Vagina (tissue), 2 donors: ENCODE measurements at places on chromosomes 7 and 10. TPM values are rescaled to one million over a fixed set of nuclear protein-coding genes. Genes with fewer than 3 reads are reported as not detected.

The GIMAP1 gene
- 5.2 TPM for total RNA-seq

The CXCL12 gene
- total RNA-seq, result 112 TPM

DNA sequence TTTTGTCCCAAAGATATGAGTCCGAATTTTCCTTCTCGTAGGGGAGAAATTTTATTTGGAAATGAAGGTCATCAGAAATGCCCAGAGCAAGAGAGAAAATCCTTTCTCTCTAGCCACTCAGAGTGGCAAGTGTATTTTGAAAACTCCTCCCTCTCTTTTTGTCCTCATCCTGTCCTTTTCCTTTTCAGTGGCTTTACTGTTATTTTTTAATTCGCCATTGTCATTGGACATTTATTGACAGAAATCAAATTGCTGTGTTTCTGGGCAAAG lies 39.6 kb downstream of the TET1 start:
- H3K27ac ChIP-seq, result peak overlapping the region; percentile 60
- no peaks in the 10 kb centered on the region for H3K27me3 ChIP-seq
- peaks cover 27% of the 10 kb centered on the region for H3K4me1 ChIP-seq
- no peaks in the 10 kb centered on the region for H3K36me3 ChIP-seq
- DNase-seq, result no peak

The CRHR2 gene
- not detected for total RNA-seq

The PLOD3 gene
- 41.5 TPM for total RNA-seq

- DNase-seq, result no peak
- H3K27me3 ChIP-seq, result no peaks in the 10 kb centered on the region
- no peaks in the 10 kb centered on the region for H3K36me3 ChIP-seq
Observed at GRCh38 chr10:127863231-127863825, 29.4 kb downstream of the CLRN3 start.

GRCh38 chr7:29780346-29780745 lies 26.0 kb upstream of the WIPF3 start:
- H3K36me3 ChIP-seq, result no peaks in the 10 kb centered on the region
- no peak for DNase-seq
- no peaks in the 10 kb centered on the region for H3K4me1 ChIP-seq
- H3K4me3 ChIP-seq, result no peak overlapping the region
- no peak overlapping the region for H3K27ac ChIP-seq
- H3K27me3 ChIP-seq, result no peaks in the 10 kb centered on the region

The AGMO gene
- 0.98 TPM for total RNA-seq

GRCh38 chr10:10871352-10871751 lies 146.3 kb upstream of the CELF2 start:
- H3K27me3 ChIP-seq, result no peaks in the 10 kb centered on the region
- peaks cover 19% of the 10 kb centered on the region for H3K4me1 ChIP-seq
- H3K4me3 ChIP-seq, result no peak overlapping the region
- DNase-seq, result no peak
- peak overlapping the region; percentile 20 for H3K27ac ChIP-seq

The STAMBPL1 gene
- 15.7 TPM for total RNA-seq

- peaks cover 47% of the 10 kb centered on the region for H3K4me1 ChIP-seq
- DNase-seq, result no peak
- peak overlapping the region; percentile 94 for H3K4me3 ChIP-seq
- H3K27me3 ChIP-seq, result no peaks in the 10 kb centered on the region
- peak overlapping the region; percentile 98 for H3K27ac ChIP-seq
Observed at GRCh38 chr10:61903928-61904344, 2.4 kb downstream of the ARID5B start.

DNA sequence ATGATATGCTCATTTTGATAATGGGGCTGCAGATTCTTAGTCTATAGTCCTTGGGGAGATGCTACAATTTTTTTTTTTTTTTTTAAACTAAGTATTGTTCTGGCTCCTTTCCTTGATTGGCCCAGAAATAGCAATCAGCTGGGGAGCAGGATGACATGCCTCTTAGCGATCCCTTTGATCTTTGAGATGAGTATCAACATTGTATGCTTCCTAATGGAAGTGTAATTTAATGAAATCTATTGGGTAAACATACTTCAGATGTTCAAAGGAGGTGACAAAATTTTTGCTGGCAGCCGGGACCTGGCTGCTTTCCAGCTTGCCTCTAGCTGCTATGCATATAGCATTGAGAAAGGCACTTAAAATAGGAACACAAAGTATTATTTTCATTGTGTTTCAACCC lies 43.5 kb downstream of the VTI1A start:
- no peak overlapping the region for H3K4me3 ChIP-seq
- no peak for DNase-seq
- H3K27me3 ChIP-seq, result no peaks in the 10 kb centered on the region
- peaks cover 10% of the 10 kb centered on the region for H3K4me1 ChIP-seq
- H3K36me3 ChIP-seq, result no peaks in the 10 kb centered on the region
- H3K27ac ChIP-seq, result no peak overlapping the region

DNA sequence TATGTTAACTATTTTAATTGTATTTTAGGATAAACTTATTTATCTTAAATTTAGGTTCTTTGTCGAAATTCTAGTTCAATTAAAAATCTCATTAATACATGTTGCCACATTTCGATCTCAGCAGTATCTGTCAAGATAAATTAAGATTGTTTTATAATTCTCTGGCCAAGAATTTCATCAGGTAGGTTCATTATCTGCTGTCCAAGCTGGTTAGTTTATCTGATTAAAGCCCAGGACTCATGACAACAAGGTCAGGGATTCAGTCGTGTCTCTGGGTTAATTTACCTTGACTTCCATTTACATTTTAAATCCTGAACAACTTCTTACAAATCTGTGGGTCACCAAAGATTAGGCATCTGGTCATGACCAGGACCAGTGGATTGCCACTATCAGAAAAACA lies 7.6 kb downstream of the STEAP4 start:
- no peak for DNase-seq
- H3K36me3 ChIP-seq, result no peaks in the 10 kb centered on the region
- no peaks in the 10 kb centered on the region for H3K27me3 ChIP-seq
- H3K4me3 ChIP-seq, result no peak overlapping the region
- H3K27ac ChIP-seq, result no peak overlapping the region

The MEOX2 gene
- total RNA-seq, result 1.7 TPM

- H3K4me3 ChIP-seq, result peak overlapping the region; percentile 66
- no peak for DNase-seq
- H3K27me3 ChIP-seq, result no peaks in the 10 kb centered on the region
- no peaks in the 10 kb centered on the region for H3K36me3 ChIP-seq
- H3K27ac ChIP-seq, result peak overlapping the region; percentile 97
- peaks cover 81% of the 10 kb centered on the region for H3K4me1 ChIP-seq
Observed at GRCh38 chr7:104983076-104983577, 30.9 kb upstream of the KMT2E start.

- H3K27me3 ChIP-seq, result no peaks in the 10 kb centered on the region
- H3K27ac ChIP-seq, result no peak overlapping the region
- no peak for DNase-seq
- no peak overlapping the region for H3K4me3 ChIP-seq
- H3K36me3 ChIP-seq, result no peaks in the 10 kb centered on the region
- no peaks in the 10 kb centered on the region for H3K4me1 ChIP-seq
Observed at GRCh38 chr7:37701769-37702168, 18.2 kb downstream of the GPR141 start.

DNA sequence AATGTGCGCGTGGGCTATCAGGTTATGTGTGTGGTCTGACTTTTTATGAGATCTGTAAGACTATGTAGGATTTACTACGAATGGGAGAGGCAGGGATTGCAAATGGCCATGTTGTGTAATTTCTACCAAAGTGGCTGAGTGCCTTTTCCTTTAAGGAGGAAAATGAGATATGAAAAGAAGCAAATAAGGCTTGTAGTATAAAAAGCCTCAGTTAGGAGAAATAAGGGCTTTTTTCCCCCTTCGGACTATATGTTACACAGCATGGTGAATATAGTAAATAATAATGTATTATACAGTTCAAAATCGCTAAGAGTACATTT lies 447 bp upstream of the GPAM start:
- H3K27me3 ChIP-seq, result no peaks in the 10 kb centered on the region
- no peak for DNase-seq
- no peaks in the 10 kb centered on the region for H3K36me3 ChIP-seq
- H3K27ac ChIP-seq, result peak overlapping the region; percentile 49
- H3K4me1 ChIP-seq, result peaks cover 14% of the 10 kb centered on the region

- peaks cover 63% of the 10 kb centered on the region for H3K4me1 ChIP-seq
- H3K27me3 ChIP-seq, result no peaks in the 10 kb centered on the region
- H3K4me3 ChIP-seq, result peak within 1 kb of the TSS; percentile 73
- peak within 1 kb of the TSS; percentile 98 for H3K27ac ChIP-seq
- DNase-seq, result no peak
- H3K36me3 ChIP-seq, result no peaks in the 10 kb centered on the region
Observed at GRCh38 chr10:63520500-63521415, at the start of gene REEP3. Gene REEP3, plus strand, starts transcription at chr10:63521401. Its CDS starts 145 bp downstream, at chr10:63521546.

The STARD3NL gene
- total RNA-seq, result 29.5 TPM

GRCh38 chr7:50857804-50858489 lies 75.3 kb upstream of the GRB10 start:
- no peaks in the 10 kb centered on the region for H3K27me3 ChIP-seq
- no peaks in the 10 kb centered on the region for H3K36me3 ChIP-seq
- no peak overlapping the region for H3K4me3 ChIP-seq
- no peaks in the 10 kb centered on the region for H3K4me1 ChIP-seq

The NKX1-2 gene
- 0.98 TPM for total RNA-seq

The APBB1IP gene
- total RNA-seq, result 7.4 TPM

The COX19 gene
- 10.8 TPM for total RNA-seq

- H3K4me3 ChIP-seq, result no peak overlapping the region
- H3K36me3 ChIP-seq, result no peaks in the 10 kb centered on the region
- H3K4me1 ChIP-seq, result no peaks in the 10 kb centered on the region
- no peak for DNase-seq
- H3K27ac ChIP-seq, result no peak overlapping the region
Observed at GRCh38 chr10:10292501-10292900, 725.2 kb upstream of the CELF2 start.

DNA sequence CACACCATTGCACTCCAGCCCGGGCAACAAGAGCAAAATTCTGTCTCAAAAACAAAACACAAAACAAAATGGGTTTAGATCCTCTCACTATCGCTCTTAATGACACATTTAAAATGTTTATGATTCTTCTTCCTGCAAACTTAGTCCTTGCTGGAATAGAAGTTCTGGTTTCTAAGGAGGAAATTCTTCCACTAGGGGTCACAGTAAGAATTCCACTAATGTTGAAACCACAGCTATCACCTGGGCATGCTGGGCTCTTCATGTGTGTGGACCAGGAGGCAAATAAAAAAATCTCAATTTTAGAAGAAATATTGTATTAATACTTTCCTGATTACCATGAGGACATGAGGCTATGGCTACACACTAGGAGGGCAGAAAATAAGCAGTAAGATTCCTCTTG lies 915.8 kb downstream of the TYW1 start:
- H3K36me3 ChIP-seq, result no peaks in the 10 kb centered on the region
- no peaks in the 10 kb centered on the region for H3K27me3 ChIP-seq
- H3K4me3 ChIP-seq, result no peak overlapping the region
- no peak overlapping the region for H3K27ac ChIP-seq
- H3K4me1 ChIP-seq, result no peaks in the 10 kb centered on the region
- DNase-seq, result no peak

The OR2A12 gene
- not detected for total RNA-seq

GRCh38 chr10:132115732-132116131 lies 50.0 kb downstream of the JAKMIP3 start:
- no peak overlapping the region for H3K27ac ChIP-seq
- no peak for DNase-seq
- H3K36me3 ChIP-seq, result no peaks in the 10 kb centered on the region
- H3K27me3 ChIP-seq, result no peaks in the 10 kb centered on the region
- H3K4me1 ChIP-seq, result no peaks in the 10 kb centered on the region
- no peak overlapping the region for H3K4me3 ChIP-seq

DNA sequence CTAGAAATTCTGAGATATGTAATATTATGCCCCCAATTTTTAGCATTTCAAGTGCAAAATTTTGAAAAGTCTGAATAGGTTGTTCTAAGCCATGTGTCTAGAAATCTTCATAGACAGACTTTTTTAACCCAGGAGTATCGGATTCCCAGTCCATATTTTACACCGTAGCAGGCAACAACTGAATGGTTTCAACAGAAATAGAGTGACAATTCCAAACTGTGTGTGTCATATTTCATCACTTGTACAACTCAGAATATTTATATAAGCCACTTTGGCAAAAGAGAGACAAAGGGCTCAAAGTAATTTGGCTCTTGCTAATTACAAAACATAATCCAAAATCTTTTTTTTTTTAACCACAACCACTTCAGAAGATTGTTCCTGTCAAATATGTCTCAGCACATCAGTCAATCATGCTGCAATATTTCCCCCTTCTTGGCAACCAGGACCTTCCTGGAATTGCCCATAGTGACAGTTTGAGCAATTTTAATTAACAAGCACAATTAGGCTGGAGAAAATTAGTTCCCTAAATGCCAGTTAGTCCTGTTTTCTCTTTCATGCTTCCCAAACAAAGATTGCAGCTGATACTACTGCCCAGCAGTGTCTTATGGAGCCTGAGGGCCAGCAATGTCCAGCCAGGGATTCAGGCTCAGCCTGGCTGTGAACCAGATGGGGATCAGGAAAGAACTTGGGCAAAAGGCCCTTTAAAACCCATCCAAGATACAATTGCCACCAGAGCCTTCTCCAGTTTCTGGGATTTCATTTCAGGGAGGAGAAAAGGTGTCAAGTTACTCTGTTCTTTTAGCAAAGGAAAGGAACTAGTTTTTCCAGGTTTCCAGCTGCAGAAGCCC lies 533.3 kb upstream of the GHITM start:
- no peaks in the 10 kb centered on the region for H3K36me3 ChIP-seq
- no peaks in the 10 kb centered on the region for H3K27me3 ChIP-seq
- H3K4me3 ChIP-seq, result no peak overlapping the region
- H3K27ac ChIP-seq, result no peak overlapping the region

DNA sequence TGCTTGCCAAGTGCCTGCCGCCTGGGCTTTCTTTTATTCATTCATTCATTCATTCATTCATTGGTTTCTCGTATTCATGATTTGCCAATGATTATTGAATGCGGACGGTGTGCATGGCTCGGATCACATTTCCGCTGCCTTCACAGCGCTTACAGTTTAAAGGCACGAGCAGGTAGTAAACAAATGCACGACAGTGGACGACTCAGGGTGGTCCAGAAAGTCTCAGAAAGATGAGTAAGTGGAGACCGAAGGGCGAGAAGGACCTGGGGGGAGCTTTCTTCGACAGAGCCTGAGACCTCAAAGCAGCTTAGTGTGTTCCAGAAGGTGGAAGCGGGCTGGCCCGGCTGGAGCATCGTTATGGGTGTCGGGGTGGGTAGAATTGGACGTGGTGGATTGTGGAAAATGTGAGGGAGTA lies 506 bp downstream of the MCM10 start:
- H3K27ac ChIP-seq, result no peak overlapping the region
- peaks cover 13% of the 10 kb centered on the region for H3K4me1 ChIP-seq
- H3K4me3 ChIP-seq, result peak overlapping the region; percentile 47
- no peaks in the 10 kb centered on the region for H3K27me3 ChIP-seq
- H3K36me3 ChIP-seq, result no peaks in the 10 kb centered on the region

The MAGI2 gene
- 6.9 TPM for total RNA-seq

DNA sequence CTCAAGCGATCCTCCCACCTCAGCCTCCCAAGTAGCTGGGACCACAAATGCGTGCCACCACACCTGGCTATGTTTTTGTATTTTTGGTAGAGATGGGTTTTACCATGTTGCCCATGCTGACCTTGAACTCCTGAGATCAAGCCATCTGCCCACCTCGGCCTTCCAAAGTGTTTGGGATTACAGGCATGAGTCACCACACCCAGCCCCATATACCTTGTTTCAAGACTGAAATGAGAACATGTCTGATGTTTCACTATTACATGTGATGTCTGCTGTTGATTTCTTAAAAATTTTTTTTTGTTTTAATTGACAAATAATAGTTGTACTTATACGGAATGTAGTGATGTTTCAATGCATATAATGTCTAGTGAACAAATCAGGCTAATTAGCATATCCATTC lies 14.5 kb downstream of the KLHL7 start:
- no peak overlapping the region for H3K4me3 ChIP-seq
- H3K27ac ChIP-seq, result no peak overlapping the region
- H3K36me3 ChIP-seq, result no peaks in the 10 kb centered on the region
- peaks cover 4% of the 10 kb centered on the region for H3K4me1 ChIP-seq
- DNase-seq, result no peak

The HIF1AN gene
- 16.9 TPM for total RNA-seq
